ENCODE measurements at places on chromosomes 13 and 19.
A peak's percentile ranks its signal among the peaks of the same experiment; 100 is the strongest.

DNA sequence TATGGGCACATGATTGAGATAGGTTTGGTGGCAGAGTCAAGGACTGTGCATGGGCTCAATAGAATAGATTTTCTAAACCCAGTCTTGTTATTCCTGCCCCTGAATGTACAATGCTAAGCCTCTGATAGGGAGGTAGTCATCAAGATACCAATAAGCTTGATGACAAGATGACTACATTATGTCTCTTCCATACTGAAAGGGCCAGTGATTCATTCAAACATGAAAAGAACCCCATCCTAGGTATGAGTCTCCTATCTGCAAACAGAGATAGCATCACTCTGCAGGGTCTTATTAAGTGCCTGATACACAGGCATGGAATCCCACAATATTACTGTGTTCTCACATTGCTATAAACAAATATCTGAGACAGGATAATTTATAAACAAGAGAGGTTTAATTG, 40.3 kb upstream of the UFM1 start:
- no peak for DNase-seq

- DNase-seq, result no peak
These were observed 50.3 kb downstream of the CCDC70 start for GRCh38 chr13:51912091-51912490.

- DNase-seq, result no peak
These were observed 12.0 kb downstream of the TSHZ3 start for GRCh38 chr19:31337008-31337914.

- peak; percentile 44 for DNase-seq
These were observed 1.2 kb upstream of the EEF2 start for GRCh38 chr19:3986260-3987041.

- DNase-seq, result peak; percentile 62
These were observed 1.5 kb upstream of the TRAPPC5 start for GRCh38 chr19:7678971-7679751.

DNA sequence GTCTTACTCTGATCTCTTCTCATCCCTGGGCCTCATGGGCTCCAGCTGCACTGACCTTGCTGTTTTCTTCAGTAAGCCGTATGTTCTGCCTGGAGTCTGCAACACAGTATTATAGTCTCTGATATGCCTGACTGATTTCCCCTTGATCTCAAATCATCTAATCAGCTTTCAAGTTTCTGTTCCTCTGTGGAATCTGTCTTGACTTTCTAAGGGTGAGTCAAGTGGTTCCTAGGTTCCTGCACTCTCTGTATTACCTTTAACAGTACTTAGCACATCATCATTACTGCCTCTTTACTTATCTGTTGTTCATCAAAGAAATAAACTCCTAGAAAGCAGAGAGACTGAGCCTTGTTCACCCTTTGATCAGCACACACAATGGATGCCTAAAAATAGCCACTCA, 350.7 kb downstream of the LMO7 start:
- DNase-seq, result no peak

DNA sequence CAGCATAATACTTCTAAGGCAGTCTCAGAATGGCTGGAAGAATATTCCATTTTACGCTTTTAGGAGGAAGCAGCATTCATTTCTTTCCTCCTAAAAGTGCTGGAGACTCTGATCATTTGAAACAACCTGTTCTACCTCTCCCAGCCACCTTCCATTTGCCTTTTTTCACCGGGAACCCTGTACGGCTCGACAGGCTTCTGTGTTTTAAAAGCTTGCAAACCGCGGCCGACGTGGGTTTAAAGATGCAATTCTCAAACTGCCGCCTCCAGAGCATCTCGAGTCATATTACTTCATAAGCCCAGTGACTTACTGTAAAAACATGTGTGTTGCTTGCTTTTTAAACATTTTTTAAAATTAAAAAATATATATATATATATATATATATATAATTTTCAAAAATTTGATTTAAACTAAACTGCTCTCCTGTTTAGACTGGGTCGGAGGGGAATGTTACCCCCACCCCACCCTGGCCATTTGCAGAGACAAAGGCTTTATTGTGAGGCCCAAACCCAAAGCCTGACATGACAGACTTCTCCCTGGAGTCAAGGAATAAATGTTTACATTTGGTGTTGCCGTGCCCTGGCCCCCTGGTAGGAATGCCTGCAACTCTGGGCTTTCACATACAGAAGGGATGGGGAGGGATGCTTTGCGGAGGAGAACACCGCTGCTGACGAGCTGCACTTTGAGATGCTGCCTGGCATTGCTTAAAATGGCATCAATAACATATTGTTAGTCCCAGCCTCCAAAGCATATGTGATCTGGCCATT, 30.4 kb downstream of the ZNF536 start:
- DNase-seq, result no peak

GRCh38 chr19:18875726-18876125, 20.2 kb downstream of the CERS1 start:
- no peak for DNase-seq

GRCh38 chr19:12603714-12604113, 6.9 kb downstream of the ZNF490 start:
- DNase-seq, result no peak

DNA sequence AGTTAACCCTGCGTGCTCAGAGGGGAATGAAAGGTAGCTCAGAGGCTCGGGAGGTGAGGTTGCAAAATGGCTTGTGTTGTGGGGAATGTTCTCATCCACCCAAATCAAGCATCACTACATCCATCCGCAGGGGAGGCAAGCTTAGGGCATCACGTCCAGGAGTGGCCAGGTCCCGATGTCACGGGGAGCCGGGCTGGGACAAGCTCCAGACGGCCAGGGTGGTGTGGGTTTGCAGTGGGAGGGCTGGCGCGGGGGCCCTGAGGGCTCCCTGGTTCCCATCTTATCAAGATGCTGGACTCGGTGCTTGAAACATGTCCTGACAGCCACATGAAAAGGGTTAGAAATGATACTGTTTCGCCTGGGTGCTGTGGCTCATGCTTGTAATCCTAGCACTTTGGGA, 25.8 kb downstream of the EPN1 start:
- DNase-seq, result no peak

DNA sequence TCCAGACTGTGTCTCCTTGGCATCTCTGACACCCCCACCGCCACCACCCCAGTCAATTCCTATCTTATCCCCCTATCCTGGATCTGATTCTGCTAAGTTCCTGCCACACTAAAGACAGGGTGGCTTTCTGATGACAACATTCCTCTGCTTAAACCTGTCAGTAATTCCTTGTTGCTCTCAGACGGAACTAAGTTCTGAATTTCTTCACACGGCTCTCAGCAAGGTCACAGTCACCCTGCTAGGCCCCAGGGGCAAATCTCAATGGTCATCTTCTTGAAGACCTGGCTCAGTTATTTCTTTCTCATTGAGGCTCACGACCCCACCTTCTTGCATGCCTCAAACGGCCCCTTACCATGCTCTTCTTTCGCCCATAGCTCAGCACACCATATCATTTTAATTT, 7.6 kb downstream of the ALOX5AP start:
- DNase-seq, result no peak

DNA sequence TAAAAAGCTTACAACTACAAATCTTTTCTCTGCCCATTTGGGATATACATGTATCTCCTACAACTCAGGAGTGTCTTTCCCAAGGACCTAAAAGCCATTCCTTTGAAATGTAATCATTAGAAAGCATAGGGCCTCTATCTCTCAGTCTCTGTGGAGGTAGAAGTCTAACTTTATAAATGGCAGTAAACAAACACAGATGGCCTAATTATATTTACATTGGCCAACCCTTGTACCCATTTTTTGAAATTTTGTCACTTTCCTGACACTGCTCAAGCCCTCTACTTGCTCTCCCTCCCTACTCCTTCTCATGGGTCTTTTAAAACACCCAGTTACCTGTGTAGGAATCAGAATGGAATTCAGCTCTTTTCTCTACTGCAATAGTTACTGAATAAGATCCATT, 24.8 kb downstream of the RNF6 start:
- no peak for DNase-seq

DNA sequence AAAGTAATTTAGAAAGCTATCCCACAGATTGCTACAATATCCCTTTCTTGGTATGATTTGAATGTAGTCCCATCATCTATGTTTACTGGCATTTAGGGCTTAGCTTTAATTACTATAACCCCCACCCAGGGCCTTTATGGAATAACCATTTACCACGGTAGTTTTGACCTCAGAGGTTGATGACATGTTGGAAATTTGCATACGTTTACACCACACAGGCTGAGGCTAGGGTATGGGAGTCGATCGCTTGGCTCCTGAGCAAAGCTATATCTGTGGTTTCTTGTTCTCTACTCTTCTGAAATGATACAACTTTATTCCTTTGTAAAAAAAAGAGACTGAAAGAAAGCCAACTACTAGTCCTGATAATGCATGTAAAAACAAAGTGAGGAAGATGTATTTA, 28.2 kb upstream of the RFC3 start:
- DNase-seq, result no peak

GRCh38 chr19:33048806-33049676, 15.6 kb downstream of the RHPN2 start:
- no peak for DNase-seq

DNA sequence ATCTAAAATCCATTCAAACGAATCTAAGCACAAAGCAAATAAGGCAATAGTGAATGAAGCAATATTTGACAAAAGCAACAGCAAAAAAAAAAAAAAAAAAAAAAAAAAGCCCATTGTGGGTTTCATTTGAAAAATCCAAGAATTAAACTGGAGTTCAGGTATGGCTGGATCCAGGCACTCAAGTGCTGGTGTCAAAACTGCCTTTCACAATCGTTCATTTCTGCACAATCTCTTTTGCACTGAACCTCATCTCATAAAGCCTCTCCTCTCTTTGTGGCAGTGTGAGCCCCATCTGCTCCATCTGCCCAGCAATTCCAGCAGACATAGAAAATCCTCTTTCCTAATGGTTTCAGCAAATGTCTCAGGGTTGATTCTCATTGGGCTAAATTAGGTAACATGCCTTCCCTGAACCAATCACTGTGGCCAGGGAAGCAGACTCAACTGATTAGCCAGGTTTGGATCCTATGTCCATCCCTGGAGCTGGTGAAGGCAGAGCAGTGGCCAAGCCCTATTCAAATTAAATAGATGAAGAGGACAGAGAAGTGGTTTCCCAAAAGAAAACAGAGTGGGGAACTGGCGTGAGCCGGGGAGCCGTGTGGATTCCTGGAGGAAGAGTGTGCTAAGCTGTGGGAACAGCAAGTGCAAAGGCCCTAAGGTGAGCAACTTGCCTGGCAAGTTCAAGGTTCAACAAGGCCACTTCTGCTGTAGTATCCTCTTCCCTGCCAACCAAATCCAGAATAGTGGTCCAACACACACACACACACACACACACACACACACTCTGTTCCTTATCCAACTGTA, 1.2 kb upstream of the HIF3A start:
- no peak for DNase-seq

DNA sequence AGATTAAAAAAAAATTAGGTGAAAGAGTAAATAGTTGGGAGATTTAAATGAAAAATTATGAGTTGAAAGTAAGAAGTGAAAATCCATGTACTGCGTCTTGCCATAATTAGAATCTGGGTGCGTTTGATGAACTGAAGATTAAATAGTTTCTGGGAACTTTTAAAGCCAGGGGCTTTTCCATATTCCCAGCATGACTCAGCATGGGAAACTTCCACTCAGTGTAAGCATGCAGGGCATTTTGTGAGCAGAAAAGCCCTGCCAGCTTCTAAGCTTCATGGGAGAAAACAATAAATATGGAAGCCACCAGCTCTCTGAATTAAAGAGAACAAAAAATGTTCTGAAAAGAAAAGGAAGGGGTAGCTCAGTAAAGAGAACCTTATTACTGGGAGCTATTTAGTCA, 62.0 kb upstream of the EDNRB start:
- DNase-seq, result no peak

DNA sequence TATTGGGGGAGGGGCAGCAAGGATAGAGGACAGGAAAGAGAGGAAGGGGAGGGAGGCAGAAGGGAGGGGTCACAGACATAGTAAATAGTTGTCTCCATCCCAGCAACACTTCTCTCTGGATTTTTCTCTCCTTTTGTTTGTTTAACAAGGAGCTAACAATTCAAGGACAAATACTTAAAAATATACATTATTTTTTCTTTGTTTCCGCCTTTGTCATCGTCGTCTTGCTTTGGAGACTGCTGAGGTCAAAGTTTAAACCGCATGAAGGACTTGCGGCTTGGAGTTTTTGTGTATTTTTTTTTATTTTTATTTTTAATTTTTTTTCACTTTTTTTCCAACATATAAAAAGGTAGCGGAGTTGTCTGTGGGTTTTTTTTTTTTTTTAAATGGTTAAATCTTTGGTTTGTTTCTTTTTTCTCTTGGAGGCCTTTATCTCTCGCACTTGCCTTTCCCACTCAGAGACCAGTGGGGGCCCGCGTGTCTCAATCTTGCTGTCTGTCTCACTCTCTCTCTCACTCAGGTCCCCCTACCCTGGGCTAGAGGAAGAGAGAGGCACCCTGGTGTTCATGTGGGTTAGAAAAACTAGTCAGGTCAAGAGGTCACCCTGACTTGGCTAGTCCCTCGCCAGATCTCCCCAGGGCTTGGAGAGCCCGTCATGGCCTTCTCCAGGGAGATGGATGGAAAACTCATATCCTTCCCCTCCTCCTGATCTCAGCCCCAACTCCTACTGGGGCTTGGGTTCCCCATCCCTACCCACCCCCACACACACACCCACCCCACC, 11.0 kb downstream of the ZNF574 start:
- no peak for DNase-seq

DNA sequence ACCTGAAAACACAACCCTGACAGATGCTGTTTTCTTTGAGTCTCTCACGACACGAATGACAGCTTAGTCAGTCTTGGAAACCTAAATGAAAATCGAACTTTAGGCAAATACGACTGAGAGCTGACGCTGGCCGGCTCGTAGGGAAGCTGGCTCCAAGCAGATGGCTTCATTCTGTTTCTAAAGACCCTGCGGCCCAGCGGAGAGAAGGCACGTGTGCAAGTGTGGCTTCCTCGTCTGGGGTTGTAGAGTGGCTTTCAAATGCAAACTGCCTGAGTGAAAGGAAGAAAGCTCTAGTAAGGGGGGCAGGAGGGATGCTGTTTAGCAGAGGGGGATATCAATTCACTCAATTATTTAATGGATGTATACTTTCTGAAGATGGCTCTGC, 26.1 kb upstream of the TIMM44 start:
- DNase-seq, result no peak

- no peak for DNase-seq
These were observed 20.8 kb downstream of the ZSCAN5C start for GRCh38 chr19:56222901-56223300.

DNA sequence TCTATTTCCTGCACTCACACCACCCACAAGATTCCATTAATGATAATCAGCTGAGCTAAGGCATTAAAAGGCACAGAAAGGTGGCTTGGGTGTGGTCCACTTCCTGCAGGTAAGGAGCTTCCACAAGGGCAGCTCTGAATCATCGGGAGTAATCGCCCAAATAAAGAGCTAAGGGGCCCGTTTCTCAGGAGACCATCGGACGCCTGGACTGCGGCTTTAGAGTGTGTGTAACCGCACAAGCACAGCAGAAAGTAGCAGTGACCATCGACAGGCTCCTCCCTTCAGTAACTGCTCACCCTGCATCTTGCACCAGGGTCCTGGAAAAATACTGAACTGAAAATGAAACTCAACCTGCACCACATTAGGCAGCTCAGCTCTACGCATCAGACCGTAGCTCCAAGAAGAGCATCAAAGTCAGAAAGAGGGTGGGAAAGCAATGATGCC, 6.0 kb downstream of the STK24 start:
- DNase-seq, result peak; percentile 55

All from CD8-positive, alpha-beta T cell (primary cell).